Right ventricle myocardium inferior (tissue), 1 donor: ENCODE measurements at places on chromosomes 1 and 21. TPM values are rescaled to one million over a fixed set of nuclear protein-coding genes. Genes with fewer than 3 reads are reported as not detected.

- DNase-seq: no peak
Observed at GRCh38 chr1:174266476-174266875, 107.2 kb downstream of the RABGAP1L start.

GRCh38 chr1:192284927-192285326 is 31.9 kb upstream of the RGS21 start:
- DNase-seq: no peak

- no peak for DNase-seq
Observed at GRCh38 chr1:73813716-73814115, 384.3 kb downstream of the LRRIQ3 start.

DNA sequence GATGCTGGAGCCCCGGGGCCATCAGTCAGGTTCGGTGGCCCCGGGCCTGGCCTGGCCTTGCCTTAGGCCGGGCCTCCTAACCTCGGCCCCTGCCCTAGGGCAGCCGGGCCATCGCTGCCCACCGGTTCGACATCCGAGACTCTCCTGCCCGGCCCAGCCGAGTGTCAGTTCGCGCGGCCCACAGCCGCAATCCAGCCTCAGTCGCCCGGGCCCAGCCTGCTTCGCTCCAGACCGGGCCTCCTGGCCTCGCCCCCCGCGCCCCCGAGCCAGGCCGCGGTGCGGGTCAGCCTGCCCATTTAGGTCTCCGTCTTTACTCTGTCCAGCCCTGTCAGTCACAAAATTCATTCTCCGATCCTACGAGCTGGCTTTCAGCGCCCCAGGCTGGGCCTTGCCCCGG is 777 bp downstream of the LRRC41 start:
- DNase-seq: no peak

NBPF10 gene
- 0.62 TPM for total RNA-seq

GRCh38 chr1:83102630-83103071 is 896.3 kb downstream of the TTLL7 start:
- no peak for DNase-seq

PHTF1 gene
- total RNA-seq: 6.4 TPM

- no peak for DNase-seq
Observed at GRCh38 chr21:15031790-15032357, 32.9 kb downstream of the NRIP1 start.

NUF2 gene
- total RNA-seq: 0.89 TPM

DNA sequence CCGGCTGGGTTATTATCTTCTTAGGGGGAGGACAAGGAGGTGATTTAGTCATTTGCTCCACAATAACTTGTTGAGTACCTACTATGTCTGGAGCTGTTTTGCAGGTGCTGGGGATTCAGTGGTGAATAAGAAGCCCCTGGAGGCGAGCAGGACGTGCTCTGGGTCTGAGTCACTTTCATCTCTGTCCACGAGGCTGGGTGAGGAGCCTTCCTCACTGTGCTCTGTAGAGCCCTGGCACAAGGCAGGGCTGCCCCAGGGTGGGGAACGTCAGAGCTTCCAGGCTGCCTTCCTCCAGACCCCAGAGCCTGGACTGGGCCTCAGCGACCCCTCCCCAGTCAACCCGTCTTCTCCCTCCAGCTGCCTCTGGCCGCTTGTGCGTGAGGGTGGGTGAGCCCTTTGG is 2.5 kb upstream of the PADI6 start:
- peak; percentile 53 for DNase-seq

- no peak for DNase-seq
Observed at GRCh38 chr1:117883616-117884015, 45.8 kb downstream of the GDAP2 start.

GBP3 gene
- total RNA-seq: 9.3 TPM

PTPN14 gene
- 23.0 TPM for total RNA-seq

DNA sequence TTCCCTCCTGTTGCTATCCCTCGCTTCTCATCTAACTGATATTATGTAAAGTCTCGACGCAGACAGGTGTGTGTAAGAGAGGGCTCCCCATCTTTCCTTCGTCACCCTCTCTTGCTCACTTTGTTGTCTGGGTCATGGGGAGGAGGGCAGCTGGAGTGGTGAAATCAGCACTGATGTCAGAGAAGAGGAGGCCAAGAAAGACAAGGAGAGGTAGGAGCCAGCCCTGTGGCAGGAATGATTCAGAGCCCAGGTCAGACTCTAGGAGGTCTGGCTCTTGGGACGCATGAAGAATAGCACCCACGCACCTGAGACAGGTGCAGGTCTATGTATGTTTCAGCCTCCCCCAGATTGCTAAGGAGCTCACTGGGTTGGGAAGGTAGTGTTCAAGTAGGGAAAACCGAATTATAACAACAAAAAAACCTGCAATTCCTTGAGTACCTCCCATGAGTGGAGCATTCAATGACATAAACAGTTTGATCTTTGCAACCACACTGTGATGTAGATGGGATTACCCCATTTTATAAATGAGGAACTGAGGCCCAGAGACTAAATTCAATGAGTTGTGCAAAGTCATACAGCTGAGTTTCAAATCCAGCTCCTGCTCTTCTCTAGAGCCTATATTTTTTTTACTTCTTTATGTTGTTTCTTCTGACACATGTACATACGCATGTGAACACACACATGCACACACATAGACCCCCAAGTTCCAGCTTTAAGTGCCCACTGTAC is 10.4 kb downstream of the NUAK2 start:
- DNase-seq: no peak

- no peak for DNase-seq
Observed at GRCh38 chr1:247548092-247548491, 842 bp upstream of the GCSAML start.

MCM3AP gene
- 56.9 TPM for total RNA-seq

DNA sequence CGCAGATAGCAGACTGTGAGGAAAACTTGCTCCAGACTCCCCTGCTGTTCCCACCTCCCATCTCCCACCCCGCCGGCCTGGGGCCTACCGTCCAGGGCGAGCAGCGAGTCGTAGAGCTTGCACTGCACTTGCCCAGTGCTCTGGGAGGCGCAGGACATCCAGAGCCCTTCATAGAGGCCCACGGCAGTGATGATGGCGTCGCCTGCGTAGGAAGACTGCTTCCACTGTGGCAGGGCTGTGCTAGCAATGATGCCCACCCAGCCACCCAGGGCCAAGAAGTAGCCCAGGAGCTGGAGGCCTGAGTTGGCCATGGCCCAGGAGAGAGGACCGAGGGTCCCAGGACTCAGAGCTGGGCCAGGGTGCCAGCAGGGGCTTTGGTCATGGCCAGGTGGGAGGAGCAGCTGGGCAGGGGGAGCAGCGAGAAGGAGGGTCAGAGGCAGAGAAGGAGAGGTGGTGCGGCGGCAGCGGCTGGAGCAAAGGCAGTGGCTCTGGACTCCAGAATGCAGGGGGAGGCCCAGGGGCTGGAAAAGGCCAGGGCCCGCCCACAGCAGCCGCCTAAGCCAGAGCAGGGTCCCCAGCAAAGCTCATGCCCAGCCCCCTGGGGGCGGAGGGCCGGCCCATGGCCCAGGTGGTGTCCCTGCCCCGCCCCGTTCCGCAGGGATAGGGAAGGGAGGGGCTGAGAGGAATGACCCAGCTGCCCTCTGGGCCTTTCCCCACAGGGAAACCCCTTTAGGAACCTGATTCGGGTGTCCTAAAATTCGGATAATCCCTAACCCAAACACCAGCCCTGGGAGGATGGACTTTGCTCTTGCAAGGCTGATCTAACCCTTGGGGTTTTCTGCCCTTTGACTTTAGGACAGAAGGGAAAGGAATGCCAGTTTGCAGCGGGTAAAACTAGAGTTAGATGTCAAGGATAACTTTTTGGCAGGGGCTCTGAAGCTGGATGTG is at the start of gene CLDN19:
Gene CLDN19 (minus strand): TSS at position 484 of the 948 bp plus-strand sequence. CDS start 173 bp downstream, at position 311.
- DNase-seq: no peak

TRPM2 gene
- total RNA-seq: 2.7 TPM

CELA3A gene
- not detected for total RNA-seq

DNA sequence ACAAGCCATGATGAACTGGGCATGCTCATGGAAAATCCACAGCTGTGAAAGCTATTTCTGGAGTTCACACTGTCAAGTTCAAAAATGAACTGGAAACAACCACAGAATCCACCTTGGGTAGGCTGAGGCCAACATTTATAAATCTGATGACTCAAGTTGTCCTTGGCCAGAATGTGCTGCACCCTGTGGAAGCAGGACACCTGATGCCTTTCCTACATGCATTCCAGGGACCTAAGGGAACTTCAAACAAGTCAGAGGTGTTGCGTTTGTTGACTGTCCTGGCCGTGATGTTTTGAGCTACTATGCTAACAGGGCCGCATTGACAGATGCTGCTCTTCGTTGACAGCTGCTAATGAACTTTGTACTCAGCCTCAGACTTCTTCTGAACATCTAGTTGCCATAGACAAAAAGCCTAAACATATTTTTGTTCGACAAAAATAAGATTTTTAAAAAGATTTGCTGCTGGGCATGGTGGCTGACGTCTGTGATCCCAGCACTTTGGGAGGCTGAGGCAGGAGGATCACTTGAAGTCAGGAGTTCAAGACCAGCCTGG is 127.9 kb upstream of the SLC45A1 start:
- no peak for DNase-seq

DNA sequence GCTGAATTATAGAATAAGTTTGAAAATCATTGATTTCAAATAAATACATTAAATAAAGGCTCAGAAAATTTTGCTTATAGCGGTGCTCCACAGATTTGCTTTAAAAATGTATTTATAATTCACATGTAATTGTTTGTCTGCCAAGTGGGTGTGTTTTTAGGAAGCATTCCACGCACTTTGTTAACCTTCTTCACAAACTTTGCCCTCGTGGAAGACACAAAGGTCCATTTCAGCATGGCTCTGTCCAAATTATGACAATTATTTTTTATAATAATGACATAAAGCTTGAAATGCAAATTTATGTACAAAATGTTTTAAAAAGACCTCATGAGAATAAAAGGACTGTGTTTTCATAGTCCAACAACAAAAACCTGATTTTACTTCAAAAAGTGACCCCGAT is 146.1 kb downstream of the GRIK1 start:
- no peak for DNase-seq

DNA sequence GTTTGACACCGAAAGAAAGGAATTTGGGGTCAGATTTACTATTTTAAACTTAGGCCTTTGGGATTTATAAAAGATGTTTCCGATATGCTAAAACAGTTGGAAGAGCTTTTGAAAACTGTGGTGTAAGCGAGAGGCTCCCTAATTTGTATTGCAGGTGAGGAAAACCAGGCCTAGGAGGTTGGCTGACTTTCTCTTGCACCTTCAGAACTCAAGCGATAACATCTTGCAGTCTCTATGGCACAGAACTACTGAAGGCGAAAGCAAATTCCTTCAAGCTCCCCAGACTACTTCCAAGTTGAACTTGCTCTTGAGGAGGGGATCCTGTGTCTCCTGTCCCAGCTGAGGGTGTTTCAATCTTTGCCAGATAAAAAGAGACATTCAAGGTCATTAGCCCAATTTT is 685.7 kb downstream of the ADGRL2 start:
- DNase-seq: no peak

- DNase-seq: no peak
Observed at GRCh38 chr21:24025101-24025500, 1582.2 kb downstream of the MRPL39 start.

TSACC gene
- not detected for total RNA-seq

DNA sequence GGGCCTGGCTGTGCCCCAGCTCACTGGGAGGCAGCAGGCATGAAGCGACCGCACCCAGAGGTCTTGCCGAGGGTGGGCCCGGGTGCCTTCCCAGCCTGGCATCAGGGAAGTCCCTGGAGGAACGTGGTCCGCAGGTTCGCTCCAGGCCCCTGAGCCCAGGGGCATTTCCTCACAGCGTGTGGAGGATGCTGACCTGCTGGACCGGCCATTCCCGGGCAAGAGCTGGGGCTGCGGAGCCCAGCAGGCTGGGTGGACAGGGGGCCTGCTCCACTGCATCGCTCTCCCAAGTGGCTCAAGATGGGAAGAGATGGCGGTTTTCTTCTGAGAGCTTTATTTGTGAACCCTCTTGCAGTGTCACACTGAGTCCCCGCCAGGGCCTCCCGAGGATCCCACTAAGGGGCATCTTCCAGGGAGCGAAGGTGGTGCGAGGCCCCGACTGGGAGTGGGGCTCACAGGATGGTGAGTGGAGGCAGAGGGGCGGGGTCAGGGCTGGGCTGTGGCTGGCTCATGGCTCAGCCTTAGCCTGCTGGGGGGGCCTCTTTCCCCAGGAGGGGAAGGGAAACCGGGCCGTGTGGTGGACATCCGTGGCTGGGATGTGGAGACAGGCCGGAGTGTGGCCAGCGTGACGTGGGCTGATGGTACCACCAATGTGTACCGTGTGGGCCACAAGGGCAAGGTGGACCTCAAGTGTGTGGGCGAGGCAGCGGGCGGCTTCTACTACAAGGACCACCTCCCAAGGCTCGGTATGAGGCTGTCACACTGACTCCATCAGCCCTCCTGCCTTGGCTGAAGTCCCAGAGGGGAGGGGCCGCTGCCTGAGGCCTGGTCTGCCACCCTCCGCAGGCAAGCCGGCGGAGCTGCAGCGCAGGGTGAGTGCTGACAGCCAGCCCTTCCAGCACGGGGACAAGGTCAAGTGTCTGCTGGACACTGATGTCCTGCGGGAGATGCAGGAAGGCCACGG is 7.2 kb upstream of the MMP23B start:
- peak; percentile 78 for DNase-seq

ZNF695 gene
- not detected for total RNA-seq

RGS8 gene
- total RNA-seq: not detected

TNFRSF4 gene
- 1.4 TPM for total RNA-seq

- no peak for DNase-seq
Observed at GRCh38 chr1:38084700-38085099, 38.1 kb upstream of the POU3F1 start.

DNA sequence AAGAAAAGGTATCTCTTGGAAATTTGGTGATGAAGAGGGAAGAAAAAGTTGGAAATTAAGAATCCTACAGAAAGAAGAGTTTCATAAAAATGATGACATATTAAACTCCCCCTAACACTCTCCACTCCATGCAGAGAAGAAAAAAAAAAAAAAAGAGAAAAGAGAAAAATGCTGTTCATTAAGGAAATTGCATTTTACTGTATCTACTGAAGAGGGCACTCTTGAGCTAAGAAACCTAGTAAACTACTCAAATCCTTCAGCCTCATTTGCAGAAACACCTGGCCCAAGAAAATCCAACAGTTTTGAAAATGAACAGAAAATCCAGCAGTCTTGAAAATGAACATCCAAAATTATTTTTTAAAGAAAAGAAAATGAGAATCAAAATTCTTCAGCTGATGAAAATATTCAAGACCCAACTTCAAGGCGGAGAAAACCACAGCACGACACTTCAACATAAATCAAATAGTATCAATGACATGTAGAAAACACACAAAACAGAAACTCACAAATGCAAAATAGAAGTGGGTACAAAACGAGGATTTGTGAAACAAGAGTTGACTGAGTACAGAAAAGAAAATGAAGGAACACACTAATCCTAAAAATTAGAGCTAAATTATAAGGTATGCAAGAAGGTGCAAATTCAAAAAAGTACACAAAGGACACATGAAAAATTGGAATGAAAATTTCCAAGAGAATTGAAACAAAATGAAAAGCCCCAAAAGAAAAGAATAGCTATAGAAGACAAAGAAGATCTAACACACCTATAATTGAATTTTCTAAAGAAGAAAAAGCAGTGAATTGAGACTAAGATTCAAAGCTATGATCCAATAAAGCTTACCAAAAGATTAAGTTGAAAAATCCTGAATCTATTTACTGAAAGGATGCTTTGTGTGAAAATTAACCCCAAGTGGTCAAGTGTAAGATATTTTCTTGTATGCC is 73.2 kb upstream of the DNAJC6 start:
- DNase-seq: no peak

KRTAP10-12 gene
- total RNA-seq: not detected

- no peak for DNase-seq
Observed at GRCh38 chr1:182617734-182618351, 13.7 kb upstream of the RGS16 start.
